Activated CD4-positive, alpha-beta T cell treated with anti-CD3 and anti-CD28 coated beads for 4 hours (primary cell): ENCODE measurements at places on chromosomes 1 and 21.

- no peak for DNase-seq
These were observed 1.2 kb downstream of the HES4 start for GRCh38 chr1:998745-998994.

GRCh38 chr1:170700842-170701615 is 37.1 kb downstream of the PRRX1 start:
- DNase-seq = no peak

DNA sequence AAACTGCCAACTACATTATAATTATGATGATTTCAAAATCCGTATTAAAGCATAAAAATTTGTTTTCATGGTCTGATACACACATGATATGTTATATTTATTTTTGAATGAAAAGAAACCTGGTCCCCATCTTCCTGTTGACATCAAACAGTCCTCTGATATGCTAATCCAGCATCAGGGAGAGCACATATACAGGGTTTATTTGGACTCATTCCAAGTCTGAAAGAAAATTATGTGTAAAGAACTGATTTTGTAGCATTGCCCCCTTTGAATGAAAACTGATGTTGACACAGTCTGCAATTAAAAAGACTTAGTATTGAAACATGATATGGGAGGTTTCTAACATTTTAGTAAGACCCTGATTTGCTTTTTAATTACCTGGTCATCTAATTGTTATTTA is 119.4 kb downstream of the NEK7 start:
- no peak for DNase-seq

GRCh38 chr1:47537268-47537667 is 99.4 kb downstream of the FOXD2 start:
- no peak for DNase-seq

- DNase-seq = no peak
These were observed 40.2 kb upstream of the SOX13 start for GRCh38 chr1:204032642-204033235.

GRCh38 chr1:169509354-169509753 is 23.6 kb upstream of the SLC19A2 start:
- no peak for DNase-seq

- no peak for DNase-seq
These were observed 42.5 kb downstream of the TP53BP2 start for GRCh38 chr1:223803211-223803610.

DNA sequence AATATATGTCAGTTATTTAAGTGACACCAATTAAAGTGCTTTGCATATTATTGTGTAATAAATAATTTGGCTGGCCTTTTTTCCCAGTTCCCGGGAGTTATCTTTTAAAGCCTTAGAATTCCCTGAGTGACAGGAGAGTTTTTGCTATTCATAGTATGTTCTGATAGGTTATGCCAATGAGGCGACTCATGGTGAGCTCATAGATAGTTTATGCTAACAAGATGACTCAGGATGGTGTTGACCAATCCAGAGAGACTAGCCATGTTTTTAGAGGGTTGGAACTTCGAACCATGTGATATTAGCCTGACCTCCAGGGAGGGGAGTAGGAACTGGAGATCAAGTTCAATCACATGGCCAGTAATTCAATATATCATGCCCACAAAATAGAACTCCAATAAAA is 310.8 kb downstream of the USP25 start:
- DNase-seq = no peak

- no peak for DNase-seq
These were observed 125.0 kb upstream of the IVNS1ABP start for GRCh38 chr1:185442050-185442449.

DNA sequence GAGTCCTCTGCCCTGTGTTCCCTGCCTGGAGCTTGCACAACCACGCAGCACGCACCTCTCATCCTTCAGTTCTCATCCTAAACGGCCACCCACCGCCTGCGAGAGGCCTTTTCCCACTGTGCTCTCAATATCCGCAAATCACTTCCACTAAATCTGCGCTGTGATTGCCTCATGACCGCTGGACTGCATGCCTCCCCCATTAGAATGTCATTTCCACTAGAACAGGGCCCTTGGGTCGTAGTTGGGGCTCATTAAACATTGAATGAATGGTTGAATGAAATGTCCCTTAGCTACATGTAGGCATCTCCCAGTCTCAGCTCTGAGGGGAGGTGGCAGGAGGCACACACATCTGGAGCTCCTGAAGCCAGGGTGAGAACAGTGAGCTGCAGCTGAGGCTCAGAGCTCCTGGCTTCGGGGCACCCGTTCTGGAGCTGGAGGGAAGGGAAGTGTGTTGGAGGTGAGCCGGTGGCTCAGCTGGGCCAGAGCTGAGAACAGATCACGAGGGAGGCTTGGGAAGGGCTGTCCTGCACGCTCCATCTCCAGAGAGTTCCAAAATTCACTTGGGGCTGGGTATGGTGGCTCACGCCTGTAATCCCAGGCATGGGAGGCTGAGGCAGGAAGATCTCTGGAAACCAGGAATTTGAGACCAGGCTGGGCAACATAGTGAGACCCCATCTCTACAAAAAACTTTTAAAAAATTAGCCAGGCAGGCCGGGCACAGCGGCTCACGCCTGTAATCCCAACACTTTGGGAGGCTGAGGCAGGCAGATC is 30.4 kb downstream of the TMEM201 start:
- no peak for DNase-seq

- no peak for DNase-seq
These were observed 503.2 kb upstream of the CAMK1G start for GRCh38 chr1:209080170-209080781.

DNA sequence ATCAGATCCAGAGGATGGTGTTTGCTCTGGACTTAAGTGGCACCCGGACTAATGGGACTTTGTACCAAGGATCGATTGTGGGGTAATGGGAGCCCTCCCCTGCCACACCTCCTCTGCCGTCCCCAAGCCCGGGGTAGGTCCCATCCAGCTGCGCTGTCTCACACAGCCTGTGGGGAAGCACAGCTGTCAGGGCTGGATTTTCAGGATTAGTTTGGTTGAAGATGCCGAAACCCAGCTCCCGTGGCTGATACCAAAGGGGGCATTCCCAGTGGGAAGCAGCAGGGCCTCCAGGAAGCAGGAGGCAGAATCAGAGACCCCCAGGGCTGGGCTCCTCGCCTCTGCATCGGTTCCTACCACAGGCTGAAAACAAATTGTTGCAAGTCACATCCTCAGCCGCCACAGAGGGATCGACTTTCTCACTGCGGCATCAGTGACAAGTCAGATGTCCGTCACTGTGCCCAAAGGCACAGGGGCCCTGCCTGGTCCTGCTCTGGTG is 59.7 kb downstream of the MATN1 start:
- no peak for DNase-seq

GRCh38 chr1:241615043-241615974 is 24.9 kb downstream of the CHML start:
- no peak for DNase-seq

DNA sequence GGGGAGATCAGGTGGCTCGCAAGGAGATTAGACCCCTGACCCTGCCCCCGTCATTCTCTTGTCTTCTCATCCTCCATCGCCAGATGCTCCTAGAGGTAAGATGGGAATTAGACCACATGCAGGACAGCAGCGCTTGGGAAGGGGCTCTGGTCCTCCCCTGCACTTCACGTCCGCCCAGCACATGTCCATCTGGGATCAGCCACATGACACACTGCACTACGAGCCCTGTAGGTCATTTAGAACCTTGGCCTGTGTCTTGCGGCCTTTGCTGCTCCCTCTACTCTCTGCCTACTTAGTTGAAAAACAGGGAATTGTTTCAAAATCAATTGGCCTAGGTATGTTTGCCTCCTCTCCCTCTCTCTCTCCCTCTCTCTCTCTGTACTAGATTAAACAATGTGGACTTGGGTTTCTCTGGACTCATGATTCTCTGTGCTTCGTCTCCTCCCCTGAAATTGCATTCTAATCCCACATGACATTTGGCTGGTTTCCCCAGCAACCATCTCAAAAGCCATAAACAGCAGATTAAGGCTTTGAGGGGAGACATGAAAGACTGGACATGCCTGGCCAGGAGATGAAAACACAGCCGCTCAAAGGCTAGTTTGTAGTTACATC is 3.8 kb upstream of the NCMAP start:
- DNase-seq = no peak

GRCh38 chr1:180502361-180503279 is at the start of gene ACBD6:
Gene ACBD6, minus strand, starts transcription at chr1:180502577. Its CDS starts 311 bp downstream, at chr1:180502266.
- peak; percentile 86 for DNase-seq
